AG10803 (cell line): ENCODE measurements at places on chromosomes 5 and 9.

DNA sequence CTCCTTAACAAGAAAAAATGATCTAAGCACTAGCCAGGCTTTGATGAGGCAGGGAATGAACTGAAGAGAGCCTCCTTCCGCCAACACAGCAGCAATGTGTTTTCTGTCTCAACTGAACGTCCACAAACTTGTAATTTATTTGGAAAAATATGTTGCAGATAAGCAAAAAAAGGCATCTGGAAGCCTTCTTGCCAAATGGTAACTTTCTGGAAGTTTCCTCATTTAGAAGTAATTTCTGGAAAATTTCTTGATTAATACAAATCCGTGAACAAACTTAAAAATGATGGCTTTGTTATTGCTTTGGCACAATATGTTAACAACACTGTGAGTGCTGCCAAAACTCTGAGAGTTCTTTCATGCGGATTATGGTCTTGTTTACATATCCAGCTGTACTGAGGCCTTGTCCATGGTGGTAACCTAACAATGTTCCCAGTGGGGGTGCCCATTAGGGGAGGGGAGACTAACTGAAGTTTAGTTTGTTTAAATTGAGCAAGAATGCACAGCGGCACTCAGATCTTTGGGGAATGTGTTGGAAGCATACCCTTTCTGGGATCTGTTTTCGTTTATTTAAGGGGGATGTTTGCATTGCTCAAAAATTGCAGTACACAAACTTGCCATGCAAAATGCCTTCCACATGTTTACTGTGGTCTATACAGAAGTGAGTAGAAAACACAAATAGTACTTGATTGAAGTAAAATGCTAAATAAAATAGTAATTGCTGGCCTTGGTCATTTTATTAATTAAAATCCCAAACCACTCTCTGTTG is 334.7 kb downstream of the NR2F1-AS1 start:
- DNase-seq: peak; percentile 63

GRCh38 chr5:120538149-120538548 is 74.0 kb downstream of the PRR16 start:
- DNase-seq: peak; percentile 48

GRCh38 chr5:176610435-176610773 is 448 bp upstream of the GPRIN1 start:
- DNase-seq: no peak

- DNase-seq: no peak
Observed at GRCh38 chr9:126456441-126457174, 130.0 kb downstream of the MVB12B start.

DNA sequence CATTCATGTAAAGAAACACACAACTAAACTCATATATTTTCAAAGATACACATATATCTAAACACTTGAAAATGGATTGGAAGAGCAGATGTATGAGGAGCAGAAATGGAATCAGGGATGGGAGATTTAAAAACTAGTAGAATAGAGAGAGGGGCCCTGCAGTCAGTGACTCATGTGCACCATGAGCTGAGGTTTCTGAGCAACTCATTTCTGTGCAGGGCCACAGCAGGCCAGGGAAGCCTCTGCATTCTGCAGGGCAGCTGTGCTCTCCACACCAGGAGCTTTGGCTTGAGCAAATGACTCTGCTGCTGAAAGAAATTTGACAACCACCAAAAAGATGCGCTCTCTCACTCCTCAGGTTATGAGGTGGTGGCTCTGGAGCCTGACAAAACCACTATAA is 27.1 kb downstream of the LHX6 start:
- DNase-seq: peak; percentile 31

GRCh38 chr5:134873494-134873893 is 677 bp upstream of the TXNDC15 start:
- no peak for DNase-seq

DNA sequence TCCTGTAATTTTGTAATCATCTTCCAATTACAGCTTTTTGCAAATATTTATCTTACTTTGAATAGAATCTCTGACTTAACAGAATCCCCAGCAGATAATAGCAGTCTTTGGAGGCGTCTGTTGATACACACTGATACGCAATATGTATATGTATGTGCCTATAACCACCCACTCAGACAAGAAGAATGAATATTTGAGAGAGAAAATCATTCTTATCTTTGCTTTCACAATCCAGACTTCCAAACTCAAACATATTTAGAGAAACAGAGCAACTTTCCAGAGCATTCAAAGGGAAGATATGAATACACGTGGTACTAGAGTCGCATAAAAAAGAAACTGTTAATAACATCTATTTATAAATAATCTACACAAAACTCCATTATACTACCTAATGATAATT is 6.1 kb downstream of the RORB start:
- DNase-seq: no peak

DNA sequence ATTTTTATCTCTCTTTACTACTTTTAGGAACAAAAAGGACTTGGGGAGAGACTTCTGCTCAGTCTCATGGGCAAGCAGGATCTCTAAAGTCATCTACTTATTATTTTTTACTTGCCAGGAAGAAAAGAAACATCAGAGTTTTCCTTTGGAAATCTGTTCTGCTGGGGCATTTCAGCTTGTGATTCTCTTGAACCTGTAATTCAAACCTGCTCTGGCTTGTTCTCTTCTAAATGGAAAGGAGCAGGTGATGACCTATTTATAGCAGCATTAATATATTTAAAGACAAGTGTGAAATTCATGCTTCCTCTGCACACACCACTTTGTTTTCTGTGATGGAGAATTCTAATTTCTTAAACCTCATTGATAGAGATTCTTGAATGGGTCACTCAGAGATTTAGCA is 2.0 kb downstream of the ADCY2 start:
- no peak for DNase-seq

DNA sequence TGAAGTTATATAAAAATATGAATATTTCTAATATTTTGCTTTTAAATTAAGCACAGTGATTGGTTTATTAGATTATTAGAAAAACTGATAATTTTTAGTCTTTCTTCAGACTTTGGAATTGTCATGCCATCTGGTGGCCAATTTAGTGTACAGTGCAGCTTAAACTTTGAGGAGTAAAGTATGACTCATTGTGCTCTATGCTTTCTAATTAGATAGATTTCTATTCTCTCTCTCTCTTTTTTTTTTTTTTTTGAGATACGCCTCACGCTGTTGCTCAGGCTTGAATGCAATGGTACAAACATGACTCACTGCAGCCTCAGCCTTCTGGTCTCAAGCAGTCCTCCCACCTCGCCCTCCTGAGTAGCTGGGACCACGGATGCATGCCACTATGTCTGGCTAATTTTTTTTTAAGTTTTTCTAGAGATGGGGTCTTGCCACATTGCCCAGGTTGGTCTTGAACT is 42.1 kb upstream of the GPR21 start:
- peak; percentile 93 for DNase-seq
